Left kidney (tissue), 8 donors: ENCODE measurements at places on chromosomes 6 and 20. TPM values are rescaled to one million over a fixed set of nuclear protein-coding genes. Genes with fewer than 3 reads are reported as not detected.
A peak's percentile ranks its signal among the peaks of the same experiment; 100 is the strongest.

The FAM83C gene
- not detected for polyA plus RNA-seq

The PTCRA gene
- not detected for polyA plus RNA-seq

DNA sequence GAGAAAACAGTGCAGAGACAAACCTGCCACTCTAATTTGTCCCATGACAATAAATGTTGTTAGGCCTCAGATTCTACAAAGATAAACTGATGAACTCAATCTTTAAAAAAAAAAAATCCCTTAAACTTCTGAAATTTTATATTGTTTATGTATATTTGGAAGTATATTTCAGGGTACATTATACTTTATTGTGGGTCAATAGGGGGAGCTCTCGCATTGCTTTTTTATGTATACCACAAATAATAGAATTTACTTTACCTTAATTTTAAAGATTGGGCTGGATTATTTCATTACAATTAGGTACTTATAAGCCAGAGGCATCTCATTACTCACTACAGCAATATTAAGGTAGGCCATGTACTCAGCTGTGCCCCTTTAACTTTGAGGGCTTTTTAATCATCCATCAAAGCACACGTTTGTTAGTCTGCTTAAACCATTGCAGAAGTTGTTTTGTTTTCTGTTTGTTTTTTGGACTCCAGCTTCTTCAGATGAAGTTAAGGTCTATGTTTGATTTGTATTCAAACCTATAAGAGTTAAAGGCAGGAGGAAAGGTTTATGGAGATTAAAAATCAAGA lies 56.3 kb upstream of the EYA4 start:
- DNase-seq, result peak; percentile 44

GRCh38 chr20:30506100-30506499 lies 751.4 kb upstream of the DEFB115 start:
- no peak for DNase-seq

DNA sequence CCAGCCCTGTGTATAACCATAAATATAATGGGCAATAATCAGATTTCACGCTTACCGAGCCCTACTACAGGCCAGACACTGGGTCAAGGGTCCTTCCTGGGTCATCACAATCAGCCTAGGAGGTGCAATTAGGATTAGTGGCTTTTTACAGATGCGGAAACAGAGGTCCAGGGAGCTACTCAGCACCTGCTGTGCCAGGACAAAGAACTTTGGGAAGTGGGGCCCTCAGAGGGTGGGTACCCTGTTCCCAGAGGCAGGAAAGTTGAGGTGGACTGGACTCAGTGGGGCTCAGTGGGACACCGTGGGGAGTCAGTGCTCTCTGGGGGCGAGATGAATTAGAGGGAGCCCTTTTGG lies 77.2 kb downstream of the CEBPB start:
- no peak for DNase-seq

- DNase-seq, result no peak
These were observed 23.3 kb downstream of the PTPN1 start for GRCh38 chr20:50533464-50533863.

- DNase-seq, result no peak
These were observed 116.1 kb upstream of the BACH2 start for GRCh38 chr6:90412538-90413369.
